ENCODE measurements at places on chromosomes 3 and 15.
A peak's percentile ranks its signal among the peaks of the same experiment; 100 is the strongest.

GRCh38 chr3:65493371-65493882 is 545.3 kb downstream of the MAGI1 start:
- no peak for DNase-seq

DNA sequence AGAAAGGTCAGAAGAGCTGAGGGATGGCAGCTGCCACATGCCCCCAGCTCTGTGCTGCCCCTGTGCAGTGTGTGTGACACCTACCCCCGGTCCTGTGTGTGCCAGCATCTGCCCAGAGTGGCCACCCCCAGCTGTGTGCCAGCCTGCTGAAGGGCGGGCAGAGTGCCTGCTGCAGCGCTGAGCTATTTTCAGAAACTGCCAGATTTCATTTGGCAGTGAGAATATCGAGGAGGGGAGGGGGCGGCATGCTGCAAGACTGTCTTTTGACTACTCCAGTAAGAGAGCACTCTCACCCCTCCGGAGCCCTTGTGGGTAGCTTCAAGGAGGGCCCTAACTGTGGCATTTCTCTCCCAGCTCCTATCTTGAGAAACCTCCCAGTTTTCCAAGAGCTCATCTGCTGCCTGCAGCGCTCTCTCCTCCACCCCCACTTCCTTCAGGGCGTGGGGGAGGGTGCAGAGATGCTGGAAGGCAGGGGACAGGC is 25.2 kb upstream of the DOCK3 start:
- no peak for DNase-seq

GRCh38 chr3:193915613-193916012 is 220.3 kb upstream of the HES1 start:
- DNase-seq: no peak

- DNase-seq: no peak
Observed at GRCh38 chr3:60010781-60011180, 961.0 kb upstream of the CFAP20DC start.

DNA sequence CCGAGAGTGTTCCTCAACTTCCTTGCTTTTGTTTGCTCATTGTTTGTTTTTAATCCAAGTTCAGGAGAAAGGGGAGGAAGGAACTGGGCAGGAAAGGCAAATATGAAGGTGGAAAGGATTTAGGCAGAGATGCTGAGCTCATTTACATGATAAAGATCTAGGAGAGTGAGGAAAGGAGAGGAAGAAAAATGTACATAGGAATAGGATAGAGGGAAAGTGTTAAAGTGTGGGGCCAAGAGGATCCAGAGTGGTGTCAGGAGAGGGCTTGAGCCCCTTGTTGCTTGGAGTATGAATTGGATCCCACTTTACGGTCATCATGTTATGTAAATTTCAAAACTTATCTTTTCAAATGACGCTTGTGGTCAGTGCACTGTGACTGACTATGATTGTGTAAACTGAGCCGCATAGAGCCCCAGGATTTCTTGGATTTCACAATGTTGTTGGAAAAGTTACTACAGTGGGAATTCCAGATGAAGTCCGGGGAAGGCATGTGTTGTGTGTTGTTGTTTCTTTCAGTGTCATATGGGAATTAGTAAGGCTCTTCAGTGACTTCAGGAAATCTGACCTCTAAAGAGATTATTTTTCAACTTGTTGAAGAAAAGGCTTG is 15.0 kb upstream of the PLD1 start:
- peak; percentile 52 for DNase-seq

Measured in A172 (cell line).